ENCODE measurements at places on chromosomes 16 and 17.

- no peak for DNase-seq
Measured at GRCh38 chr17:57132663-57133062, 47.6 kb downstream of the AKAP1 start.

GRCh38 chr16:72094266-72094610 lies 591 bp downstream of the DHX38 start:
- no peak for DNase-seq

- no peak for DNase-seq
Measured at GRCh38 chr16:56640076-56640475, 1.6 kb downstream of the MT1A start.

DNA sequence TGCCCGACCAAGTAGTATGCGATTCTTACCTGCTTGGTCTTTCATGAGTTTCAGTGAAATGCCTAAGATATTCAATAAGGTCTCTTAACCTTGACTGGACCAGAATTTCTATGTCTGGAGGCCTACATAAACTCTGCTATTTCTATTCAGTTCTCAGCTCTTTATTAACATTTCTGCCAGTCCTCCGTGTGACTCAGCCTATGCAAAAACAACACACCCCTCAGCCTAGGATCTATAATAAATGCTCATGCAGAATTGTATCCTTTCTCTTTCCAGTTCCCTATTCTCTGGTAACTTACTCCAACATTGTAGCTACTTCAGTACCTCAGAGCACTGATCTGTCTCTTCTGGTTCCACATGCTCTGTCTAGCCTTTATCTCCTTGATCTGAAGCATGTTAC lies 1507.4 kb downstream of the CDH11 start:
- DNase-seq = peak; percentile 12

DNA sequence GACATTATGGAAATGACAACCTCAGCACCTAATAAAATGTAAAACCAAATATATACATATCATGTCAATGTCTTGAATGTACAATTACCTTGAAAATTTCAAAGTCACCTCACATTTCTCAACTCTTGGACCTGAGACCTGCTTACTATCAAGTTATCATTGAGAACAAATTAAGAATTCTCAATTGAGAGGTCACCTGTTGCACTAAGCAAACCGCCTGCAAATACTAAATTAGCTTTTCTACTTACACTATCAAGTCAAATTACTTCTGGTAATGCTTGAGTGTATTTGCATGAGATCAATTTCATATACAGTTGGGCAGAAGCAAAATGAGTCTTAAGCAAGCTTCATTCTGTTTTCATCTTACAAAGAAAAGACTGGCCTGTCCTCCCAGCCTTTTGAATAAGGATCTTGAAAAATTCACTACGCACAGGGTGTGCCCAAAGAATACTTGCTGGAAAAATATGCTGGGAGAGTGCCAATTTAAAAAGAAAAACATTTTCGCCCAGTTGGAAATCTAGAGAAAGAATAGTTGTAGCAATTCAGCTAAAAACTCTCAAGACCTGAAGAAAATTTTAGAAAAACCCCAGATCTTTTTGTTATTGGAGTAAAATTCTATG lies 35.7 kb downstream of the KANSL1 start:
- DNase-seq = no peak

DNA sequence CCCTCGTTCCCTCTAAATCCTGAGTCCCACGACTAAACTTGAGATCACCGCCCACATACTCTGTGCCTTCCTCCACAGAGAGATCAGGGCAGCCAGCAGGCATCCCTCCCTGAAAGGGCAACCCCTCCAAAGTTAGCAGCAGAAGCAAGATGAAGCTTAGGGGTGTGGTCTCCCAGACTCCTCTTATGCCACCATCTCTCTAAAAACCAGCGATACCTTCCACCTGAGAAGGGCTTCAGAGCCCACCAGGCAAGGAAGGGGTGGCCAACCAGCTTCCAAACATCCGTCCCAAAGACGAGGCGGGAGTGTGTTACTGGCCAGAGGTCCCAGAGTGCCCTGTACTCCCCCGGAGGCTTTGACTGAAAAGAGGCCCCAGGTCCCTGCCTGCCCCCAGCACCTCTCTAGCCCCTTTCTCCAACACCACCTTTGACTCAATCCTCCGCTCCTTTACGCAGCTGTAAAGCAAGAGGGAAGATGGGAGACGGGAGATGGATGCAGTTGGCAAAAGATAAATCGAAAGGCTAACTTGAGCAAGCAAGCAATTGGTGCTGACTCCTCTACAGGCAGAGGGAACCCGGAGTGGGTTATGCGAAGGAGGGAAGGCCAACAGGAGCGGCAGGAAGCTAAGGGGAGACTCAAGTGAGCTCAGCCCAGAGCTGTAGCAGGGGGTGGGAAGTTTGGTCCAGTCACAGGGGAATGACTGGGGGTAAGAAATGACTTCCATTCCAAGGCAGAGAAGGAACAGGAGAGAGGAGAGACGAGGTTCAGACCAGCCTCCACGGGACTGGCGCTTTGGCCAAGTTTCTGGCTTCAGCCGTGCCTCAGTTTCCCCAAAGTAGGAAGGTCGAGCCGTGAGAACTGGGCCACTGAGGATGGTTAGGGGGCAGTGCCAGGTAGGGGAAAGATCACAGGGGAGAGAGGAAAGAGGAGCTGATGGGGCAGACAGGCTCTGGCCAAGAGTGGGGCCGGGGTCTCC lies 1.0 kb downstream of the ST3GAL2 start:
- peak; percentile 32 for DNase-seq
